ENCODE measurements at places on chromosomes 6 and 20. TPM values are rescaled to one million over a fixed set of nuclear protein-coding genes. Genes with fewer than 3 reads are reported as not detected.

DNA sequence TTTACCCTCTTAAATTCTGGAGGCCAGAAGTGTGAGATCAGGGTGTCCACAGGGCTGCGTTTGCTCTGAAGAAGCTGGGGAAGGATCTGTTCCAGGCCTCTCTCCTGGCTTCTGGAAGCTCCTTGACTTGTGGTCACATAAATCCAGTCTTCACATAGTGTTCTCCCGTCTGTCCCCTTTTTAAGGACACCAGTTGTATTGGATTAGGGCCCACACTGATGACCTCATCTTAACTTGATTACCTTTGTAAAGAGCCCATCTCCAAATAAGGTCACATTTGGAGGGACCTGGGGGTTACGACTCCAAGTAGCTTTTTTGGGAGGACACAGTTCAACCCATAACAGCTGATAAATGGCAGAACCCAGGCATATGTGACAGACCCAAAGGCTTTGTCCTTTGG, 20.0 kb upstream of the WFDC2 start:
- no peak for DNase-seq

DNA sequence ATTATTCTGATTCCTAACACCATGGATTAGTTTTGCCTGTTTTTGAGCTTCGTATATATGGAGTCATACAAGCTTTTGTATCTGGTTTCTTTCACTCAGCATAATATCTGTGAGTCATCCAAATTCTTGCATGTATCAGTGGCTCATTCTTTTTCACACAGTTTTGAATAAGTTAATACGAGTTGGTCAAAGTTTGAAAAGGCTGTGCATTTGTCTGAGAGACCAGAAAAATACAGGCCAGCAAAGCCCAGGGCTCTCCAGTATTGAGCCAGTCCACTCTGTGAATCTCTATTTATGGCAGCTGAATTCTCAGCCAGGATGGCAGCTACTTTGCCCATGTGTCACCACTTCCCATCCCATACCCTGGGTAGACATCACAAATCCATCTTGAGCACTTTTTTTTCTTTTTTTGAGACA, 7.2 kb upstream of the CHMP4B start:
- DNase-seq, result no peak

- no peak for DNase-seq
Observed at GRCh38 chr20:44570367-44570766, 12.0 kb upstream of the PKIG start.

- DNase-seq, result peak; percentile 83
Observed at GRCh38 chr6:16803294-16804200, 42.3 kb upstream of the ATXN1 start.

DNA sequence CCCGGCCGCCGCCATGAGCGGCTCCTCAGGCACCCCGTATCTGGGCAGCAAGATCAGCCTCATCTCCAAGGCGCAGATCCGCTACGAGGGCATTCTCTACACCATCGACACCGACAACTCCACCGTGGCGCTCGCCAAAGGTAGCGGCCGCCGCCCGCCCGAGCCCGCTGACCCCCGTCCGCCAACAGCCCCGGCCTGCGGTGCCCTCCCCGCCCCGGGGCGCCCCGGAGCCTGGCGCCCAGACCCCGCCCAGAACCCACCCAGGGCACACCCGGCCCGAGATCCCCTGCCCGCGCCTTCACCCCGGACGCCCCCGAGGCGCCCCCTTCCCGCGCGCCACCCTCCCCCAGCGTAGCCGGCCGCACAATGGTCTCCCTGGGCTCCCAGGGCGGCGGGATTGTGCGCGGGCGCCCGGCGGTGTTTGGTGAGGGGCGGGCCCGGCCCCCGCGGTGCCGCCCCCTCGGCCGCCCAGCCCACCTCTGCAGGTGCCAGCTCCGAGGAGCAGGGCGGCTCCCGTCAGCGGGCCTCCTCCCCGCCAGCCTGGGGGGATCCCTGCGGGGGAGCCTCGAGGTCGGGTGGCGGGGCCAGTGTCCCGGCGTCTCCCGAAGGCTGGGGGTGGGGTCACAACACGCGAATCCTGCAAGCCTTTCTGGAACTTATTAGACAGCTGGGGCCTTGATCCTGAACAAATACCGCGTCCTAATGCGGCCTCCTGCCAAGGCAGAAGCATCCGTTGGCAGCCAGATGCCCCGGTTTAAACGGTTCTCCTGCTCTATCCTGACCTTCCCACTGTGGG, 577 bp downstream of the LSM14B start:
- DNase-seq, result no peak

DNA sequence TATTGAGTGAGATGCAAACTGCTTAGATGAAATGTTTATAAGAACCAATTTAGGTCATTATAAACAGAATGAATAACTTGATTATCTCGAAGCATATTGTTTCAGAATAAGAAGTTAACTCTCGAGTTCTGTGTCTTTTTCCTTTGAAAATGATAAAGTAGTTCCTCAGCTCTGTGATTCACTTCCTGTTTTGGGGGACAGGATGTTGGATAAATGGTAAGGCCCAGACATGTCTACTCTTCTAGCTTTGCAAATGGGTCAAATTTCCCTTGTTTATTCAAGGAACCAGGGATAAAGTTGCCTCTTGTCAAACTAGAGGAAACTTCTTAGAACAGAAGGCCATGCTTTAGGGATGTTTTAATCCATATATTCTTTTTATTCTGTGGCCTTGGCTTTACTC, 246.9 kb downstream of the SOX4 start:
- DNase-seq, result no peak

DNA sequence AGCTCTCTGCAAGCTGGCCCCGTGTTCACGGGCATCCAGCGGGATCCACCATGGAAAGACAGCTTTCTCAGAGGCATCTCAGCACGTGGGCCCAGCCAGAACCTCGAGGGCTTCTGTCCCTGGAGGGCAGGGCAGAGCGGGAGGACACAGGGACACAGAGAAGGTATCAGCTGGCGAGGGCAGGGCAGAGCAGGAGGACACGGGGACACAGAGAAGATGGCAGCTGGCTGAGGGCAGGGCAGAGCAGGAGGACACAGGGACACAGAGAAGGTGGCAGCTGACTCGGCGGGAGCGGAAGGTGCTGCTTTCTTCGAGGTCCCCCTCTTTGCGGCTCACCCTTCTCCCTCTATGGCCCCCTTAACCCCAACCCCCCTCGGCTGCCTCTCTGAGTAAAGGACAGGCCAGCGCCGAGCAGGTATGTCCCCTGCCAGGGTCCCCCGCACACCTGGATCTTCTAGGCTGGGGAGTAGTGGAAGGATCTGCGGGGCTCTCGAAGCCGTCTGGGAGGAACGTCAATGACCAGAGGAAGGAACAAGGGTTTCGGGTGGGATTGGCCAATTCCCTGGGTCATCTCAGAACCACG, 28.9 kb upstream of the BHLHE23 start:
- no peak for DNase-seq

DNA sequence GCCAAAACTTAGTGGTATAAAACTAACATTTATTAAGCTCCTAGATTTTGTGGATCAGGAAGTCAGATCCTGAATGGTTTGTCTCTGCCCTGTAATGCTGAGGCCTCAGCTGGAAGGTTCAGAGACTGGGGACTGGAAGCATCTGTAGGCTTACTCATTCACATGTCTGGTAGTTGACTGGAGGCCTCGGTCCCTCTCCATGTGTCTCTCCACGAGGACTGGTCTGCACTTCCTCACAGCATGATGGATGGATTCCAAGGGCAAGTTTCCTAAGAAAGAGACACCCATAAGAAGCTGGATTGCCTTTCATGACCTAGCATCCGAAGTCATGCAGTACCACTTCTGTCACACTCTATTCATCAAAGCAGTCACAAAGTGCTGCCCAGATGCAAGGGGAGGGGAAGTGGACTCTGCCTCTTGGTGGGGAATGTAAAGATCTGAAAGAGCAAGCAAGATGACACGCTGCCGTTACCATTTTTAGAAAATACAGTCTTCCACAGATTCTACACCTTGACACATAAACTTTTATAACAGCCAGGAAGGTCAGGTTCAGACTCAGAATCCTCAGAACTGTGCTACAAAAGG, 17.2 kb upstream of the MDGA1 start:
- no peak for DNase-seq

DNA sequence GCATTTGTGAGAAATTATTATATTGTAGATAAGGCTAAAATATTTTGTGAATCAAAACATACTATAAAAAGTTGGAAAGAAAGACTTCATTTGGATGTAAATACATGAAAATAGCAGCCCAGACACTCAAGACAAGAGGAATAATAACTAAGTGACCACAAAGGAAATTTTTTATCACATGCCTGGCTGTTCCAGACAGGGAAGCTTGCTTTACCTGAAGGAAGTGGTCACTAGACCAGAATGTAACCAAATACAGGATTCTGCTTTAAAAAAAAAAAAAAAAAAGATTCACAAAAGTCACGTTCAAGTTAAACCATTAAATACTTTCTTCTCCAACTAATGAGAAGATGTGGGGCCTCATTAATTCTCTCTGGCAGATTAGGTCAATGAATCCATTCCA, 9.3 kb upstream of the HLA-DQB2 start:
- no peak for DNase-seq

- no peak for DNase-seq
Observed at GRCh38 chr6:39855356-39855995, 63.3 kb downstream of the DAAM2 start.

DNA sequence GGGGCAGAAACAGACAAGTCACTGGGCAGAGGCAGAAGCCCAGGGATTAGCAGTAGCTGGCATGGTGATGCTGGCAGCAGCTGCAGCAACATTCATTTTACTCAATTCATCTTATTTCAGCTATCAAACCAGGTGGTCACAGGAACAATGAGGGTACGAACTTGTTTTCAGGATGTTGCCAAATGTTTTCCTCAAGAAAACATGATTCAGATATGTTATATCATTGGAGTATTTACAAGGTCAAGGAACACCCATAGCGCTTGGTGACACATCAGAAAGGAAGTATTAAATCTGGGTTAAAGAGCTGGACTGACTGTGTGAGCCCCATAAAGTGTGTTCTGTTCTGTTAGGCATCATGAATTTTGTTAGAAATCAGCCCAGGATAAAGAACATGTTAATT, 456.9 kb upstream of the ID4 start:
- DNase-seq, result peak; percentile 7

Gene HLA-DQA2
- 2.1 TPM for polyA plus RNA-seq

Gene C20orf202
- polyA plus RNA-seq, result 0.43 TPM

Gene C6orf15
- not detected for polyA plus RNA-seq

Gene ZKSCAN8
- 53.5 TPM for polyA plus RNA-seq

Gene RNF144B
- polyA plus RNA-seq, result 20.5 TPM

Data from left kidney (tissue), 8 donors.